ENCODE measurements at places on chromosomes 2 and 18. TPM values are rescaled to one million over a fixed set of nuclear protein-coding genes. Genes with fewer than 3 reads are reported as not detected.
A peak's percentile ranks its signal among the peaks of the same experiment; 100 is the strongest.

The TGFA gene
- total RNA-seq = 1.1 TPM

The NDC80 gene
- total RNA-seq = 0.96 TPM

The STARD6 gene
- total RNA-seq = not detected

The SEPTIN10 gene
- total RNA-seq = 116 TPM

The HRH4 gene
- total RNA-seq = 0.29 TPM

The IL36A gene
- not detected for total RNA-seq

The C18orf54 gene
- 2.3 TPM for total RNA-seq

GRCh38 chr2:111638274-111638877, 245.6 kb downstream of the ANAPC1 start:
- no peak for DNase-seq

- no peak for DNase-seq
Measured at GRCh38 chr18:43405097-43405496, 127.8 kb upstream of the SYT4 start.

DNA sequence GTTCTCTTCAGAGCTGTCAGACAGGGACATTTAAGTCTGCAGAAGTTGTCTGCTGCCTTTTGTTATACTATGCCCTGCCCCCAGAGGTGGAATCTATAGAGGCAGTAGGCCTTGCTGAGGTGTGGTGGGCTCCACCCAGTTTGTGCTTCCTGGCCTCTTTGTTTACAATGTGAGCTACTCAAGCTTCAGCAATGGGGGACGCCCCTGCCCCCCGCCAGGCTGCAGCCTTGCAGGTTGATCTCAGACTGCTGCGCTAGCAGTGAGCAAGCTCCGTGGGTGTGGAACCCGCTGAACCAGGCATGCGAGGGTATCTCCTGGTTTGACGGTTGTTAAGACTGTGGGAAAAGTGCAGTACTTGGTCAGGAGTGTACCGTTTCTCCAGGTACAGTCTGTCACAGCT, 24.0 kb upstream of the PAIP2B start:
- no peak for DNase-seq

DNA sequence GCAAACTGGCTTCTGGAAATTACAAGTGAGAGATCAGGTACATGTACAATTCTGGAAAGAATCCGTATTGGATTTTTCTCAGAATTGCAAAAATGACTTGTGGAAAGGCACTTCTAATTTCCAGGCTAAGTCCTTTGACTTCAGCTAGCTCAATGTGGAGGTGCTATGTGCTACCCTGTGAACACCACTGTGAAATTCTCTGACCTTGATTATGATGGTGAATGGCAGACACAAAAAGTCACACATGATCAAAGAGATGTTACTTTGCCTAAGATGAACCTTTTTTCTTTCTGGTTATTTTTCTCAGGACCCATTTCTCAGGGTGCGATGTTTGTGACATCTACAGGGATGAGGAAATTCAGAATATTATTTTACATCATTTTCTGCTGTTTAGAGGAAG, 856.6 kb upstream of the VRK2 start:
- DNase-seq = no peak

DNA sequence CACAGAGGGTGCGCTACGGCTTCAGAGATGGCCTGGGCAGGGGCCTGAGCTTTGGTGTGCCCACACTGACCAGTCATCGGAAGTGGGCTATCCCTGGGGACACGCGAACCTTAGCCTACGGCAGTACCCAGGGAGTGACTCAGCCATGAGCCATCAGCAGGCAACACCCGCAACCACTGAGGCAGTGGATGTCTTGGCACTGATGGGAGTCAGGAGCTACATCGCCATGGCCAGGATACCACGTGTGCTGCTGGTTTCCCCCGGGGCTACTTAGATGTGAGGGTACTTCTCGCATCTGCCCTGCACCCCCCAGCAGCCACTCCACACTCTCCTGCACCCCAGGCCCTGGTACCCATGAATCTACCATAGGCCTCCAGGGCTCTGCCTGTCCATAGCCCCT, 12.8 kb upstream of the HPCAL1 start:
- DNase-seq = no peak

DNA sequence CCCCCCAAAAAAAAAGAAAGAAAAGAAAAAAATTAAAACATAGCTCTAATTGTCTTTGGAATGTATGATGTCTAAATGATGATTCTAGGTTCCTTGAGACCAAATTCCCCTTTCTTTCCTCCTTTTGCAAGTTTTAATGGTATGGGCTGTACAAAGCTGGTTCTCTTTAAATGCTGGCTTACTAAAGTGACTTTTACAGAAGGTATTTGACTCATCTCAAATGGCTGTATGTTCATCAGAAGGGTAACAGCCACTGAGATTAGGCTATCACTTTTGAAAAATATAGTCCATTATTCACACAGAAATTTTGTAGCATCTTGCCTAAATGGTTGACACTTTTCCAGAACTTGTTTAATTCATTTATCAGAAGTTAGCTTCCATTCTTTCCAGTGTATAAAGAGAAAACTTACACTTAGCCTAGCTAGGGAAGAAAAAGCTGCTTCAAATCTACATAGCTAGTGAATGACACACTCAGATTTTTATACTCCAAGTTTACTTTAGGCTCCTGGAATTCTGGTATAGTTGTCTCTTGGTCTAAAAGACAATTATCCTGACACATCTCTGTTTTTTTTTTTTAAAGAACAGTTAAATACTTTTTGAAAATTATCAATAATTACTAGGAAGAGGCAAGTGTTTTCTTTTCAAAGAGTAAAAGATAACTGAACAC, 622.6 kb downstream of the LRP1B start:
- DNase-seq = no peak

GRCh38 chr18:35580701-35581539, 620 bp upstream of the GALNT1 start:
- DNase-seq = peak; percentile 52

- DNase-seq = no peak
Measured at GRCh38 chr2:165144315-165144714, 59.5 kb downstream of the SCN3A start.

DNA sequence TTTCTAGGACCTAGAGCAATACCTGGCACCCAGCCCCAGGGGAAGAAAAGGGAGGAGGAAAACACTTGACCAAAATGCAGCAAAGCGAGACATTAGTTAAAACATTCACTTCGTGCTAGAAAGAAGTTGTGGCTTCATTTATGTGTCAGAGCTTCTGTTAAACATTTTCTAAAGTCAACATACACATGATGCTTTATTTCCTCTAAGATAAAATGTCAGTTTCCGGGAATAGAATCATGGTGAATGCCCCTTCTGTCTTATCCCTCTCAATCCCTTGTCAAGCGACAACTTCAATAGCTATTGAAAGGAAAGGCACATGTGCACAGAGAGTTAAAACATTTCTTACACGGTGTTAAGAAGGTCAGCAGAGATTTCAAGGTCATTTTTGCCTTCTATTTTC, 404.6 kb upstream of the CWC22 start:
- DNase-seq = no peak

DNA sequence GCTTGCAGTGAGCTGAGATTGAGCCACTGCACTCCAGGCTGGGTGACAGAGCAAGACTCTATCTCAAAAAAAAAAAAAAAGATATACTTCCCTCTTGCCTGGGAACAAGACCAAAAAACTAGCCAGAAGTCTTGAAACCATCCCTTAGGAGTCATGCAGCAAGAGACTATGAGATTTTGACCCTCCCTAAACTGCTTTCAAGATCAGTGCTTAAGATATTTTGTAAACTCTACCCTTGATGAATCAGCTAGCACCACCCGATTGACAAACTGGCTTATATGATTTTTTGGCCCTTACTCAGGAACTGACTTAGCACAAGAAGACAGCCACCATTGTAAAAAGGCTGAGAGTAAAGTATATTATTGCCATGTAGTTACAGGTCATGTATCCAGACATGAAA, 3.8 kb downstream of the SULT1C3 start:
- no peak for DNase-seq

- DNase-seq = no peak
Measured at GRCh38 chr2:89845532-89845931, 1154.1 kb downstream of the RPIA start.

DNA sequence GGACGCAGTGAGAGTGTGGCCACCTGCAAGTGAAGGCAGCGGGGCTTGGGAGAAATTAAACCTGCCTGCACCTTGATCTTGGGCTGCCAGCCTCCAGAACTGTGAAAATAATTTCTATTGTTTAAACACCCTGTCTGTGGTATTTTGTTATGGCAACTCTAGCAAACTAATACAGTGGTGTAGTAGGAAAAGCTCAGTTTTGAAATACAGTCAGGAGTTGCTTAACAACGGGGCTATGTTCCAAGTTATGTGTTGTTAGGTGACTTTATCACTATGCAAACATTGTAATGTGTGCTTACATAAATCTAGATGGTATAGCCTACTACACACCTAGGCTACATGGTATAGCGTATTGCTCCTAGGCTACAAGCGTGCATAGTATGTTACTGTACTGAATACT, 93.4 kb upstream of the FN1 start:
- DNase-seq = no peak

GRCh38 chr2:178066890-178067669, 5.5 kb downstream of the PDE11A start:
- no peak for DNase-seq

- no peak for DNase-seq
Measured at GRCh38 chr18:57445488-57446319, 10.5 kb downstream of the ONECUT2 start.
